Stimulated activated naive CD4-positive, alpha-beta T cell treated with Interleukin-2 at 50 U/mL for 16 hours (primary cell): ENCODE measurements at places on chromosomes 4 and X.

- no peak for DNase-seq
Measured at GRCh38 chr4:176425035-176425434, 105.3 kb downstream of the SPCS3 start.

DNA sequence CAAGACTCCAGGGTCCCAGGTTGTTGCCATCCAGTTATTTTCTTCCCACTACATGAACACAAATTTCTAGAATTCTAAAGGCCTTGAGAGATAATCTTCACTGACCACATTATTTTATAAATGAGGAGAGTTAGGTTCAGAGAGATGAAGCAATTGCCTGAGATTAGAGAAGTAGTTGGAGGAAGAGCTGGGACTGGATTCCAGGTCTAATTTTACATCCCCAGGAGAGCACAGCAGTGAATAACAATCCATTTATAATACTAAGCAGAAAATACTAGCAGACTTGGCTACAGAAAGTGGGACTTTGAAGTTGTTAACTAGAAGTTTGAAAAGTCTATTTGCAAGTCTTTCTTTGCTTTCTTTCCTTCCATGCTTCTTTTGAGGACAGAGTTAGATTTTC lies 231.3 kb upstream of the S100G start:
- no peak for DNase-seq

DNA sequence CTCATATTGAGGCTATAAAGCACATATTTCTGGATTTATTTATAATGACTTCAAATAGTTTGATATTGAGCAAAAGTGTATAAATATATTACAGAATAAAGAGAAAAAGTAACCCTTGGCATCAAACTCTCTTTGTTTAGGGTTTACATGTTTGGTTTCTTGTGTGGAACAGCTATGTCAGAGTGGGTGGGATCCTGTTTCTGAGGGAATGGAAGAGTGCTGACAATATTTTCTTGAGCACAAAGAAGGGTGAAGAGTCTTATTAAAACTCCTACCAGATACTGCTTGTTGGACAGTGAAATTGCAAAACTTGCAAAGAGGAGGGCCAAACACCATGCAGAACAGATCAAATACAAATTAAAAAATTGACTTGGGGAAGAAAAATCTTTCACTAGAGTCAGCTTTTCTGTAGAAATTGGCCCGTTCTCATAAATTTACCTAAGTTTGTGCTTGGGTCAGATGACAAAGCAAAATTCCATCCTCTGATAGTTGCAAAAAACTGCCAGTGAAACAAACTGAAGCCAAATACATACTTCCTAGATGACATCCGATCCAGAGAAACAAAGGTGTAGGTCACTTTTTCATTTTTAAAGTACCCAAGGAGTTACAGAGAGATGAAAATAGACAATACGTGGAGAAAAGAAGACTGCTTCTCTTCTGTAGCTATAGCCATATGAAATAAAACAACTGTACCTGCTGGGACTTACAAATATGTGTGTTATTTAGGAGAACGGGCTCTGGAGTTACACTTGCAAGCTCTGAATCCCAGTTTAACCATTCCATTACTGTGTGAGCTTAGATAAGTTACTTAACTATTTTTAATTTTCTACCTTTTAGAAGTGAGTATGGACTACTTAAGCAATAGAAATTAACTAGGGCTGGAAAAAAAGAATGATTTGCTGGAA lies 133.3 kb downstream of the MAML3 start:
- DNase-seq, result no peak

GRCh38 chrX:144616317-144616716 lies 631.0 kb upstream of the SPANXN1 start:
- no peak for DNase-seq

DNA sequence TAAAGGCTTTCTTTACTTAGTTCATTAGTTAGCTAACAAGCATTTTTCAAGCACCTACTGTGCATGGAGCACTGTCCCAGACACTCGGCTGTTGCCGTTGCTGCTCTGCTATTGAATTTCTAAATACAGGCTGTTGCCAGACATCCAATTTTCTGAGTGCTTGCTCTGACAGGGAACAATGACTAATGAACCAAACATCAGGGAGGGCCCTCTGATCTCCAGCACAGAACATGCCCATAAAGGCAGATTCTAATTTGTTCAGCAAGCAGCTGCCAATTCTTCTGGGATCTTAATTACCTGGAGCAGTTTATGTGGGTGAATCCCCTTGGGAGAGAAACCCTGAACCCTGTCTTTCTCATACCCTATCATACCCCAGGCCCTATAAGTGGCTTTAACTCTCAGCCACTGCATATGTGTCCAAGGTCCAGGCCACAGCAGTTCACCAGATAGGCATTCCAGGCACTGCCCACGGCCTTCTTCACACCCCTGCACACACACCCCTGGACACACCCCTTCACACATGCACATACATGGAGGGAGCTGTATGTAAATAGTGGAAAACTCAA lies 27.9 kb downstream of the TSC22D3 start:
- DNase-seq, result no peak

GRCh38 chr4:2651546-2651945 lies 104.6 kb downstream of the TNIP2 start:
- no peak for DNase-seq

GRCh38 chr4:6938237-6938636 lies 28.6 kb downstream of the TBC1D14 start:
- no peak for DNase-seq
